ENCODE measurements at places on chromosomes 2 and 18.
A peak's percentile ranks its signal among the peaks of the same experiment; 100 is the strongest.

DNA sequence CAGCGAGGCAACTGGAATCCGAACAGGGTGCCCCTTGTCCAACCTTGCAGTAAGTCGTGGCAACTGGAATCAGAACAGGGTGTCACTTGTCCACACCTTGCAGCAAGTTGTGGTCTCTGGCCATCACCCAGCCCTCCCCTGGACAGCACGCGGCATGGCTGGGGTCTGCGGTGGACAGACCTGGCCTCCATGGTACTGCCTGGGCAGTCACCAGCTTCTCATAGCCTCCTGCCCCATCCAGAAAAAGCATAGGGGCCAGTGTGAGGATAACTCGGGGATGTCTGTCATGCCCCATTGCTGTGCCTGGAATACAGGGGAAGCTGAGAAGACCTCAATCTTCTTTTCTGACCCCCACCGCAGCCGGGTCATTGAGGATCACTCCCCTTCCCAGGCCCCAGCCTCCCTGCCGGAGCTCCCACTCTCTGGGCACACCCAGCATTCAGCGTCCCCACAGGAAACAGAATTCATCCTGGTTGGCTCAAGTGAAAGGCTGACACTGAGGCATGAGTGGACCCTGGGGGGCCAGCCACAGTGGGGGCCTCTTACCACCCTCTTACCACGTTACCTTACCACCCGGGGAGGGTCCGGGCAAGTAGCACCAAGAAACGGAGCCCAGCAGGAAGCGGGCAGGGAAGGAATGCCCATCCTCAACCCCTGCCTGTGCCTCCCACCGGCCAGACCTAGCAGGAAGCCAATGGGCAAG, 68.0 kb upstream of the RAB6C start:
- no peaks in the 10 kb centered on the region for H3K27me3 ChIP-seq
- H3K4me3 ChIP-seq = no peak overlapping the region
- H3K27ac ChIP-seq = no peak overlapping the region
- H3K36me3 ChIP-seq = no peaks in the 10 kb centered on the region

GRCh38 chr2:223735659-223736244, 101.6 kb downstream of the AP1S3 start:
- DNase-seq = no peak
- no peak overlapping the region for H3K4me3 ChIP-seq
- H3K36me3 ChIP-seq = no peaks in the 10 kb centered on the region
- no peak overlapping the region for H3K27ac ChIP-seq
- no peaks in the 10 kb centered on the region for H3K27me3 ChIP-seq

DNA sequence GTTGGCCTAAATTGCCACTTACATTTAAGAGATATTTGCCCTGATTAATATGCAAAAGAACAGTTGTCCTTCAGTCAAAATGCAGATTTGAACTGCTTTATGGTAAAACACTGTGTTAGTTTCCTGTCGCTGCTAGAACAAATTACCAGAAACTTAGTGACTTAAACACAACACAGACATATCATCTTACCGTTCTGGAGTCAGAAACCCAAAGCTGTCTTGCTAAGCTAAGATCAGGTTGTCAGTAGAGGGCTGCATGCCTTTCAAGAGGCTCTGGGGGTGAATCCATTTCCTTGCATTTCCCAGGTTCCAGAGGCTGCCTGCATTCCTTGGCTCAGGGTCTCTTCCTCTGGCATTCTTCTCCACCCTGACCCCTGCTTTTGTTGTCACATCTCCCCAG, 149.5 kb downstream of the FAM161A start:
- no peak for DNase-seq
- no peak overlapping the region for H3K27ac ChIP-seq
- no peaks in the 10 kb centered on the region for H3K4me1 ChIP-seq
- no peaks in the 10 kb centered on the region for H3K27me3 ChIP-seq
- no peak overlapping the region for H3K4me3 ChIP-seq

- no peak overlapping the region for H3K4me3 ChIP-seq
- DNase-seq = no peak
- no peaks in the 10 kb centered on the region for H3K36me3 ChIP-seq
- no peaks in the 10 kb centered on the region for H3K4me1 ChIP-seq
Observed at GRCh38 chr2:195520671-195521155, 136.3 kb upstream of the SLC39A10 start.

DNA sequence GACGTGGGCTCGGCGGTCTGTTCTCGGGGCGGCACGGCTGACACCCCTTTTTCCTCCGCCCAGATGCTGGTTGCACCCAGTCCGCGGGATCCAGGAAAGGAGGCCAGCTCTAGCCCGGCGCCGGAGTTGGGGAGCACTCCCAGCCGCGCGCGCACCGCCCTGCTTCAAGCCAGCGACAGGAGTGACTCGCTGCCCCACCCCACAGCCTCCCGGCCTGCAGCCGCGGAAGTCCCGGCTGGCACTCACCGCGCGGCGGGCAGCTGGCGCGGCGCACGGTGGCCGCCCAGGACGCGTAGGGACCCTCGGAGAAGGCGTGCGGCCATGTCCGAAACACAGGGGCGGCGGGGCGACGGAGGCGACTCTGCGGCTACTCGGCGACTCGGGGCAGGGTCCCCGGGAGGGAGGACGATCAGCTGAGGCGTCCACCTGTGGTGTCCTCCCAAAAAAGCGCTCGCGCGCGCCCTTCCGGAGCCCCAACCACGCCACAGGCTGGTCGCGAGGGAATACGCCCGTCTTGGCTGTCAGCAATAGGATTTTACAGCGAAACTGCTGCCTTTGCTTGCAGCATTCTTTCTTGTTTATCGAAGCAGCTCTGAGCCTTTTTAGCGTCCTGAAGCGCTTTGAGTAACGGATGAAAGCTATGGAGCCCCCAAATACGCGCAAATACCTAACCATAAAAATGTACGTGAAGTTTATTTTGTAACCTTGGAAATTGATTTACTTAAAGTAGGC, at the start of gene ACADL:
ACADL (minus strand) TSS at position 507 of the 732 bp plus-strand sequence; CDS start at position 323, 184 bp downstream.
- H3K4me1 ChIP-seq = peaks cover 3% of the 10 kb centered on the region
- DNase-seq = no peak
- H3K27me3 ChIP-seq = no peaks in the 10 kb centered on the region
- H3K27ac ChIP-seq = peak within 1 kb of the TSS; percentile 54
- no peaks in the 10 kb centered on the region for H3K36me3 ChIP-seq
- H3K4me3 ChIP-seq = peak within 1 kb of the TSS; percentile 49

DNA sequence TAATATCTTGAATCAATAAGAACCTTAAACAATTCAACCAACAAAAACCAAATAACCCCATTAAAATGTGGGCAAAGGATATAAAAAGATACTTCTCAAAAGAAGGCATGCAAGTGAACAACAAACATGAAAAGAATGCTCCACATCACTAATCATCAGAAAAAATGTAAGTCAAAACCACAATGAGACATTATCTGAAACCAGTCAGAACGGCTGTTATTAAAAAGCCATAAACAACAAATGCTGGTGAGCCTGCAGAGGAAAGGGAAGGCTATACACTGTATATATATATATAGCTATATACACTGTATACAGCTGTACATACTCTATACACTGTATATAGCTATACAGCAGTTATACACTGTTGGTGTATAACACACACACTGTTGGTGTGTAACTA, 47.8 kb upstream of the GALNT13 start:
- no peaks in the 10 kb centered on the region for H3K27me3 ChIP-seq
- H3K4me1 ChIP-seq = no peaks in the 10 kb centered on the region
- no peak overlapping the region for H3K27ac ChIP-seq
- H3K4me3 ChIP-seq = no peak overlapping the region

GRCh38 chr2:15460112-15460620, 101.0 kb downstream of the NBAS start:
- no peaks in the 10 kb centered on the region for H3K4me1 ChIP-seq
- no peak overlapping the region for H3K27ac ChIP-seq
- peaks cover 77% of the 10 kb centered on the region for H3K36me3 ChIP-seq
- H3K27me3 ChIP-seq = no peaks in the 10 kb centered on the region
- no peak overlapping the region for H3K4me3 ChIP-seq

GRCh38 chr2:24586955-24587354, 95.9 kb downstream of the NCOA1 start:
- no peaks in the 10 kb centered on the region for H3K27me3 ChIP-seq
- H3K36me3 ChIP-seq = no peaks in the 10 kb centered on the region
- no peak for DNase-seq
- H3K4me1 ChIP-seq = no peaks in the 10 kb centered on the region
- no peak overlapping the region for H3K4me3 ChIP-seq
- H3K27ac ChIP-seq = no peak overlapping the region

DNA sequence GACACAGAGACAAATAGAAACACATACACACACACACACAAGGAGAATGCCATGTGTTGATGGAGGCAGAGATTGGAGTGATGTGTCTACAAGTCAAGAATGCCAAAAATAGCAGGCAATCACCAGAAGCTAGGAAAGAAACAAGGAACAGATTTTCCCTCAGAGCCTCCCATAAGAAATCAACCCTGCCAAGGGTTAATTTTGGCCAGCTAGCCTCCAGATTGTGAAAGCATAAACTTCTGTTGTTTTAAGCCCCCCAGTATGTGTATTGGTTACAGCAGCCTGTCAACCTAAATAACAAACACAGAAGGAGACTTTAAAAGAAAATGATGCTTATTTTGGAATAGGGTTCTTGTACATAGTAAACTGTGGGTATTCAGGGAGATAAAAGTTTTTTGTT, 5.6 kb upstream of the STK39 start:
- no peaks in the 10 kb centered on the region for H3K36me3 ChIP-seq
- H3K4me3 ChIP-seq = no peak overlapping the region
- peaks cover 3% of the 10 kb centered on the region for H3K4me1 ChIP-seq

DNA sequence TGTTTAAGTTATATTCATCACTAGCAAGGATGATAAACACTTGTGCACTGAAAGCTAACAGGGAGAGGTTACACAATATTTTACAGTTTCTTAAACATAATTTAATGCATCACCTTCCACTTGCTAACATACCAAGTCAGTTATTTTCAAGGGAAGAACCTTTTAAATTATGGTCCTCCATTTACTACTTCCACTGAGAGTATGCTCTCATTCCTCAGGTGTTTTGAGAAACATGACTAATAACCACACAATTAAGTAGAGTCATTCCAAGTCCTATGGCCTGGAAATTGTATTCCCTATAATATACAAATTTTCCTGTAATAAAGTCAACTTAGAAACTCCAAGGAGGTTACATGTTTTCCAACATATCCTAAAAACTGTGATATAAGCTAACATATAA, 152.3 kb upstream of the STON1 start:
- H3K27ac ChIP-seq = no peak overlapping the region
- no peaks in the 10 kb centered on the region for H3K27me3 ChIP-seq
- no peak overlapping the region for H3K4me3 ChIP-seq
- no peak for DNase-seq

DNA sequence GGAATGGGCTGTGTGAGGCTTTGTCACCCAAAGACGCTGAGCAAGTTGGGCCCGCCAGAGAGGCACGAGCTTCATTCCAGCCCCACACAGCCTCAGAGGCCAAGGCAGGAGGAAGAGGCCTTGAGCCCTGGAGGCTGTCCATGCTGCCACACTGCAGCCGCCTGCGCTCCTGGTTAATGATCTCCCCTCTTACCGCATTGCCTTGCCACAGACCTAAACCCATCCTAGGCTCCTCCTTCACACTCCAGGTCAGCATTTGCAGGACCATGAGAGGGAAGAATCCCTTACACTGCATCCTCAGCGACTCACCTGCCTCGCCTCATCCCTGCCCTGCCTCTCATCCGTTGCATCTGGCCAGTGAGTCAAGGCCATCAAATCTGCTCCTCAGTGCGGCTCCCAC, 24.6 kb downstream of the KIF3C start:
- DNase-seq = no peak
- no peak overlapping the region for H3K4me3 ChIP-seq
- no peaks in the 10 kb centered on the region for H3K4me1 ChIP-seq
- no peaks in the 10 kb centered on the region for H3K27me3 ChIP-seq
- peaks cover 5% of the 10 kb centered on the region for H3K36me3 ChIP-seq

DNA sequence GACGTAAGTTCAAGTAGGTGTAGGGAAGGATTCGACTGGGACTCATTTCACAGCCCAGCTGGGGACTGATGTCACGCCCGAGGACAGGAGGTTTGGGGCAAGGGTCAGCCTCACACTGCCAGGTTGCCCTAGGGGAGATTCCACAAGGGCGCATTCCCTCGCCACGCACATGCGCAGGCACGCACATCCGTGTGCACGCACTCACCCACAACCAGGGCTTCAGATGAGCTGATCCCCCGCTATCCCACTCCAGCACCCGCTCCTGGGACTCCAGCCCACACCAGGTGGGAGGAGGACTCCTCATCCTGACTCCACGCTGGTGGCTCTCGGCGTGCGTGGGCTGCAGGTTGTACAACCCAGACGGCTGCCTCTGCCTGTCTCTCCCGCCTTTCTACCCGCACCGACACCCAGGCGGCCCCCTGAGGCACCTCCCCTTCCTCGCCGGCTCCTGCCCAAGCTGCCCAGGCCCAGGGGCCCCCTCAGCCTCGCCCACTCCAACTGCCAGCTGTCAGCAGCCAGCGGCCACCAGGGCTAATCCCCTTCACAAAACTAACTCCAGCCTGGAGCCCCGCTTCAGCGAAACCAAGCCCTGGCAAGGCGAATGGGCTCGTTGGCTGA, 47.8 kb upstream of the FOSL2 start:
- no peaks in the 10 kb centered on the region for H3K27me3 ChIP-seq
- DNase-seq = no peak
- H3K4me3 ChIP-seq = no peak overlapping the region
- no peaks in the 10 kb centered on the region for H3K36me3 ChIP-seq
- H3K4me1 ChIP-seq = peaks cover 24% of the 10 kb centered on the region

DNA sequence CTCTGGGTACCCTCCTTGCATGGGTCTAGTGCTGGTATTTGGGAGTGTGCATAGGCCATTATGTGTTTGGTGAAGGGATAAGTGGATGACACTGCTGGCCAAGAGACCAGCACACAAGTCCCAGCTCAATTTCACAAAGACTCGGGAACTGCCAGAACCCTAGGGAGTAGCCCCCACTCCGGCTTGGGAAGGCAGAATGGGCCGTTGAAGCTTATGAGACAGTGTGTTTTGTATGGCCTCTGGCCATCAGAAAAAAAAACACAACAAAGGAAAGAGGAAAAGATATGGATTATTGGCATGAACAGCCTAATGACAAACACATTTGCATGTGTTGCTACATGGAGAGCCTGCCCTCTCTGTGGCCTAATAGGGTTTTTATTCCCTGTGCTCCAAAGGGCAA, 144.2 kb downstream of the TTC32 start:
- H3K4me1 ChIP-seq = no peaks in the 10 kb centered on the region
- DNase-seq = no peak
- no peak overlapping the region for H3K27ac ChIP-seq
- no peak overlapping the region for H3K4me3 ChIP-seq

DNA sequence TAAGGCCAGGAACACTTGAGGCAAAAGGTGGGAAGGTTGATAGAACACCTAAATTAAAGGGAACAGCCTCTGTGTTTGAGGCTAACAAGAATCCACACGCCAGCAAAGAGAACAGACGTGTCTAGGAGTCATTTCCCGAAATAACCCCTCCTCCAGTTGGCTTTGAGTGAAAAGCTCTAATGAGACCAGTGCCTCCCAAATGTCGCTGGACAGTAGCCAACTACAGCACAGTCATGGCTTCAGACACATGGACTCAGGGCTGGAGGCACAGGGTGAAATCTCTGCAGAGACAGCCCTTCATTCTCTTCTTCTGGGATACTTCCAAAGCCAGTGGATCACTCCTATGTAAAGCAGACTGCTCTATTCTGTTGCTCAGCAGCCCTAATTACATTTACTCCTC, 49.6 kb downstream of the SOWAHC start:
- peaks cover 12% of the 10 kb centered on the region for H3K4me1 ChIP-seq
- H3K36me3 ChIP-seq = no peaks in the 10 kb centered on the region
- H3K4me3 ChIP-seq = no peak overlapping the region
- H3K27ac ChIP-seq = peak overlapping the region; percentile 81
- no peaks in the 10 kb centered on the region for H3K27me3 ChIP-seq
